T-helper 17 cell (primary cell): ENCODE measurements at places on chromosomes 2 and 18. TPM values are rescaled to one million over a fixed set of nuclear protein-coding genes. Genes with fewer than 3 reads are reported as not detected.

DNA sequence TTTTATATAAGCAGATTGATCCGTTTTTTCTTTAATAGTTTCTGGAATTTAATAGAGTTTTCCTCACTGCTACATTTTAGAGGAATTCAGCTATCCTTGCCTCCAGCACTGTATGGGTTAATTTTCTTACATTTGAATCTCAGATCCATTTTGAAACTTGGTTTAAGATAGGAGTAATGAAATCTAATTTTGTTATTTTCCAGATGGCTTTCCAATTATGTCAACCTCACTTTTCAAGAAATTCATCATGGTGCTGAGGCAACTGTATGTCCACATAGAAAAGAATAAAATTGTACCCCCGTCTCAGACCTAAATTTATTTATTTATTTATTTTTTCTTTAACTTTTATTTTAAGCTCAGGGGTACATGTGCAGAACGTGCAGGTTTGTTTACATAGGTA is 105.1 kb downstream of the EPB41L5 start:
- H3K36me3 ChIP-seq = peaks cover 3% of the 10 kb centered on the region
- no peaks in the 10 kb centered on the region for H3K27me3 ChIP-seq
- H3K4me1 ChIP-seq = no peaks in the 10 kb centered on the region
- no peak overlapping the region for H3K4me3 ChIP-seq
- H3K27ac ChIP-seq = no peak overlapping the region
- DNase-seq = no peak

IGFBP5 gene
- total RNA-seq = not detected

DNA sequence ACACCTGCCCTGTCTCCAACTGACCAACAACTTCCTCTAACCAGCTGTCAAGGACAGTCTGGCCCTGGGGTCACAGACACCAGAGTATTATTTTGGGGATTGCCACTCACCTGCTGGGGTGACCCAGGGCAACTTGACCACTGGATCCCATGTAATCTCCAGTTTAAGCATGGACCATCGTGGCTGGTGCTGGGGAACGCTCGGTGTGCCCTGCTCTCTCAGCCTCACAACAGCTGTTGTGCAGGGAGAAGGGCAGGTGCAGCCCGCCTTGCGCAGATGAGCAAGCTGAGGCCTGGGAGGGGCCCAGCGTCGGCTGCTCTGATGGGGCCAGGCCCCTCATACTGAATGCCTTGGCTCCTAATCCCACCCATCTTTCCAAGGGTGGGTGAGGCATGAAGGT is 21.0 kb upstream of the INHBB start:
- no peak overlapping the region for H3K27ac ChIP-seq
- H3K4me3 ChIP-seq = no peak overlapping the region
- H3K27me3 ChIP-seq = peaks cover 30% of the 10 kb centered on the region
- no peaks in the 10 kb centered on the region for H3K36me3 ChIP-seq
- no peak for DNase-seq

- no peaks in the 10 kb centered on the region for H3K27me3 ChIP-seq
- H3K4me3 ChIP-seq = no peak overlapping the region
- no peak for DNase-seq
Measured at GRCh38 chr18:44033144-44033701, 647.5 kb upstream of the SETBP1 start.

DNA sequence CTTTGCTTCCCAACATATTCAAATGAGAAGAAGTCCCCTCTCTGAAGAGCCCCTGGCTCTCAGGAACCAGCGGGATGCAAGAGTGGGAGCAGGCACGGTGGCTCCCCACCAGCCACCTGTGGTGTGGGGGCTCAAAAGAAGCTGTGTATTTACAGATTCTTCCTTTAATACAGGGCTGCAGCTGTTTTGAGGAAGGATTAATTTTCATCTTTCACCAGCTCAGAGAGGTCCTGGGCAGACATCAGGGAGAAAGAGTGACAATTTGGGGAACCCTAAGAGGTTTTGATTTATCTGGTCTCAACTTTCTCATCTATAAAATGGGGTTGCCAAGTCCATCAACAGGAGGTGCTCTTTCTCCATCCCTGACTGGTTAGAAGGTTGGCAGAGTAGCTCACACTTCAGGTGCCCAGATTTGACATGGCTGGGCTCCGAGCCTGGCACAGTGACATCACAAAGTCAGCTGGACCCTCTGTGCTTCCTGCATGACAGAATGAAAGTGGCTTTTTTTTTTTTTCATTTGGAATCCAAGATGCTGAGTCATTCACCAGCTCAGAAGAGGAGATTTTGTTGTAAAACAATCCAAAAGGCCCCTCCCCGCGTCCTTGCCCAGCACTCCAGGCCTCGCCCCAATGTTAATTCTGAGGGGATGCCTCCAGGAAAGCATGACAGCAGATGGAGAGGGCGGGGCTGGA is 15.5 kb upstream of the SIX2 start:
- H3K36me3 ChIP-seq = no peaks in the 10 kb centered on the region
- H3K27ac ChIP-seq = no peak overlapping the region
- H3K4me1 ChIP-seq = peaks cover 4% of the 10 kb centered on the region
- H3K4me3 ChIP-seq = no peak overlapping the region
- peaks cover 45% of the 10 kb centered on the region for H3K27me3 ChIP-seq

DNA sequence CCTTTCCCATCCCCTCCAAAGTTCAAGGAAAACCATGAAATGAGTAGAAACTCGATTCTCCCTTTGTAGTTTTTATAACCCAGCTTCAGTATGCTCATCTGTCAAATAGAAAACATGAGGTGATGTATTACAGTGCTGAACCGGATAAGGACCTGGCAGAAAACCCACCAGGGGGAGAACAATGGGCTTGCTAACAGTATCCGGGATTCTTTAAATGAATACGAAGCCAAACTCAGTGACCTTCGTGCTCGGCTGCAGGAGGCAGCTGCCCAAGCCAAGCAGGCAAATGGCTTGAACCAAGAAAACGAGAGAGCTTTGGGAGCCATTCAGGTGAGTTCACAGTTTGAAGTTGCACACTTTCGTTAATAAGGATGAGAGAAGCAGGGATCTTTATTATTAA is 113.6 kb upstream of the TTC39C start:
- H3K27me3 ChIP-seq = no peaks in the 10 kb centered on the region
- peaks cover 3% of the 10 kb centered on the region for H3K4me1 ChIP-seq
- H3K36me3 ChIP-seq = no peaks in the 10 kb centered on the region
- no peak overlapping the region for H3K4me3 ChIP-seq
- H3K27ac ChIP-seq = peak overlapping the region; percentile 51

GRCh38 chr18:59846814-59847490 is 52.8 kb upstream of the PMAIP1 start:
- DNase-seq = no peak
- no peak overlapping the region for H3K4me3 ChIP-seq
- H3K4me1 ChIP-seq = peaks cover 9% of the 10 kb centered on the region
- H3K27me3 ChIP-seq = peaks cover 9% of the 10 kb centered on the region
